ENCODE measurements at places on chromosomes 1 and 21.

- DNase-seq = no peak
Observed at GRCh38 chr1:190658907-190659306, 181.2 kb upstream of the BRINP3 start.

DNA sequence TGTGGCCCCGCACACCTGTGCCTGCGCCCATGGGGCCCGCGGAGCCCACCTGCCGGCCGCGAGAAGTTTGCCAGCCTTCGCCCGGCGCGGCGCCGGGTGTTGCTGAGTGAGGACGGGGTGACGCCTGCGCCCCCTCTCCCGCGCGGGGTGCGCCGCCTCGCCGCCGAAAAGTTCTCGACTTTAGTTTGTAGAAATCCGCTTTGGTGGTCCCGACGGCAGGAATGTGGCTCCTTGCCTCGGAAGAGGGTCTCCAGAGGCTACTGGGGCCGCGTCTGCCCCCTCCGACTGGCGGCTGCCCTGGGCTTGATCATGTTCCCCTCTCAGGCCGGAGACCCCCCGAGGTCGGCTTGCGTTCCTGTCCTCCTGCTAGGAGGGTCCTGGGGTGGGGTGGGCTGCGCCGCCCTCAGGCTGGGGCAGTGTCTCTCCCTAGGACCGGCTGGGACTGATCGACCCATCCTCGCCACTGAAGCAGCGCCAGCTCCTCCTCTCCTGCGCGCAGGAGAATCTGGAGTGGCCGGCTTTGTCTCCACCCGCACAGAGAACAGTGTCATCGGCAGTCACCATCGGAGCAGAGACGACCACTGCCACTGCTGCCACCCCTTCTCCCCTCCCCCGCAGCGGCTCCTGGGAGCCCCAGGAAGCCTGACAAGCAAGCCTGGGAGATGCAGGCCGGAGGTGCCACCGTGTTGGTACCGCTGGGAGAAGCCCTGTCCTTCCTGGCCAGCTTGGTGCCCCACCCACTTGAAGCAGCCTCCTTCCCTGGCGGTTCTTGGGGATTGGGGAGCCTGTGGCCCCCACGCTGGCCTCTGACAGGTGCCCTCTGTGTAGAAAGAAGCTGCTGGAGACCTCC lies 553 bp upstream of the SLC30A2 start:
- DNase-seq = no peak

GRCh38 chr1:112502826-112503225 lies 5.9 kb upstream of the WNT2B start:
- DNase-seq = no peak

DNA sequence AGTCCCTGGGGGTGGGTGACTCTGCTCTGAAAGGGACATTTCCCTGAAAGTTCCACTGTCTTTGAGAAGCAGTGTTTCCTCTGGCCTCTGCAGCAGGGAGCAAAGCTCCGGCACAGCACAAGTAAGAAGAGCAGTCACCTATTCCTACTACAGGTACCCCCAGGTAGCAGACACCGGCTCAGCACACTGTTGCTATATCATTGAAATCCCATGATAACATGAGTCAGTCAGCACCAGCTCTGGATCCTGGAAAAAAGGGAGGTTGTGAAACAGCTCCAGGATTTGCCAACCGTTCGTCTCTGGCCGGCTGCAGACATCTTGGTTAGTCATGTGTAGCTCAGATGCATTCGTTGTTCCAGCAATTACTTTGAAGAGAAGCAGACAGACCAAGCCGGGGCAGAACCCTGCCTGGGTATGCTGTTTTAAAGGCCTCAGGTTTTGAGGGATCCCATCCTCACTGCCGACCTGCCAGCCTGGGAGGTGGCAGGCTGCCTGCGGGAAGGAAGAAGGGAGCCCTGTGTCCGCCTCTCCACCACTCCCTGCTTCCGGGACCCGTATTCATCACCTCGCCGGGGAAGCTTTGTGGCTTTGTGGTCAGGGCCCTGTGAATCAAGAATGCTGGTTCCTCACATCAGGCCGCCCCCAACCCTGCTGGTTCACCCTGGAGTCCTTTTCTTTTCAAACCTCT lies 139.2 kb downstream of the CLIC6 start:
- peak; percentile 58 for DNase-seq

- DNase-seq = peak; percentile 43
Observed at GRCh38 chr1:8396786-8397406, 79.0 kb downstream of the SLC45A1 start.

DNA sequence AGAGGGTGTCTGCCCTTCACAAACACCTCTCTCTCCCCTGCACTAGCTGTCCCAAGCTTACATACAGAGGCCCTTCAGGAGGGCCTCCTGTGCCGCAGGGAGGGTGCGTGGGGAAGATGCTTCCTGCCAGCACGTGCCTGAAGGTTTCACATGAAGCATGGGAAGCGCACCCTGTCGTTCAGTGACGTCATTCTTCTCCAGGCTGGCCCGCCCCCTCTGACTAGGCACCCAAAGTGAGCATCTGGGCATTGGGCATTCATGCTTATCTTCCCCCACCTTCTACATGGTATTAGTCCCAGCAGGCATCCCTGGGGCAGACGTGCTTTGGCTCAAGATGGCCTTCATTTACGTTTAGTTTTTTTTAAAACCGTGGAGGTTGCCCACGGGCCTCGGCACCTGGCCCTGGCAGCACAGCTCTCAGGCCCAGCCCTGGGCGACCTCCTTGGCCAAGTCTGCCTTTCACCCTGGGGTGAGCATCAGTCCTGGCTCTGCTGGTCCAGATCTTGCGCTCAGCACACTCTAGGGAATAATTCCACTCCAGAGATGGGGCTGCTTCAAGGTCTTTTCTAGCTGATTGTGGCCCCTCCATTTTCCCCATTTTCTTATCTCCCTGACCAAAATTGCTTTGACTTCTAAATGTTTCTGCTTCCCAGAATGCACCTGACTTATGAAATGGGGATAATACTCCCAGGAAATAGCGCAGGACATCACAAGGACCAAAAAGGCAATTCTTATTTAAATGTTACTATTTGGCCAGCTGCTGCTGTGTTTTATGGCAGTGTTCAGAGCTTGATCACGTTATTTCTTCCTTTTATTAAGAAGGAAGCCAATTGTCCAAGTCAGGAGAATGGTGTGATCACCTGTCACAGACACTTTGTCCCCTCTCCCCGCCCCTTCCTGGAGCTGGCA lies 6.1 kb downstream of the NPPA start:
- DNase-seq = no peak

DNA sequence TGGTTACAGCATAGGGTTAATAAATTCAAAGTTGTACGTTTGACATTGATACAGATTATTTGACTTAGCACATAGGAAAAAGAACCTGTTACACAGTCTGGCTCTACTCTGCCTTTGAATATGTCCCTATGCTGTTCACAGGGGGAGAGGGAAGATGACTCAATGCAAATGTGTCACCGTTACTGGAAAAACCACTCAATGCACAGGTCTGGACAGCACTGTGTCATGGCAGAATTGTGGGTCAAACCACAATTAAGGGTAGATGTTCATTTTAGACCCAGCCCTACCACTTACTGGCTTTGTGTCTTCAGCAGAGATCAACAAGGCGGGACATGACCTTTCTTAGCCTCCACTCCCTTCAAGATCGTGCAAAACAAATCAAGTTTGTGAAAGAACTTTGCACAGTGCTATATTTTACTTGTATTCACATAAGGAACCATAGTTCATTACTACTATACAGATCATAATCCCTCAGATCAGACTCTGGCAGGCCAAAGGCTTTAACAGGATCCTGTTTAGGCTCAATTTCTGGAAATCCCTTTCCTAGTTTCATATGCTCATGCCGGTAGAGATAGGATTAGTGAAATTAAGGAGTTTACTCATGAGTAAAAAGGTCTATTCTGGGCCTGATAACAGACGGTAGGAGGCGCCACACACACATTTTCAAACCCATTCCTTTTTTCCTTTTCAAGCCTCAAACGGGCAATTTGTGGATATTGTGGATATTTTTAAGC lies 22.1 kb downstream of the EIF2D start:
- DNase-seq = no peak

DNA sequence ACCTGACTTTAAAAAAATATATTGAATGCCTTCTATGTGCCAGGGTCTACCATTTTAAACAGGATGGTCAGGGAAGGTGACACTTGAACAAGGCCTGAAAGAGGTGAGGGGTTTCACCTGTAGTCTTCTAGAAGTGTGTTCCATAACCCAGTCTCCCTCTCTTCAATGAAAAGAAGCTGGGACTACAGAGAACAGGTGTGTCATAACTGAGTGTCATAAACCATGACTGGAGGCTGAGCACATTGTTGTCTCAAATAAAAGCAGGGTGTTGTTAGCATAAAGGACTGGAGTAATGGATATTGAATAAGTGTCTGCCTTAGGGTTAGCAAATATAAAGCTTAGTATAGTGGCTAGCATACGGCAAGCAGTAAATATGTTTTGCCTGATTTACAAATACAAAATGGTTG lies 65.4 kb downstream of the SYDE2 start:
- DNase-seq = no peak

GRCh38 chr1:94974824-94975223 lies 47.9 kb upstream of the CNN3 start:
- DNase-seq = no peak

- no peak for DNase-seq
Observed at GRCh38 chr1:226787071-226787470, 48.0 kb upstream of the ITPKB start.

DNA sequence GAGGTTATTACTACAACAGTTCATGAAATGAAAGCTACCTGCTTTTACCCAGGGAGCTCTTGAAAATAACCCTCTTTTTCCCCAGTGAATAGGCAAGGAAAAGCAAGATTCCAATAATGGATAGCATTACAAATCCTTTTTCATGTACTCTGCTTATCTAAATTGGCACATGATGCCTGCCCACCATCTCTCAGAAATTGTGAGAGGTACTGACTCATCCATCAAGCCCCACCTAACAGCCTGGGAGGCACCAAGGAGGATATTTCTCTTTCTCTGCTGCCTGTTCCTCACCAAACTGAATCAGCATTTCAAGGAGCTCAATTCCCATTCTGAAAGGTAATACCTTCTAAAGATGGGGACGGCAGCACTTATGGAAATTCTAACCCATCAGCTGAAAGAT lies 34.4 kb downstream of the PALMD start:
- DNase-seq = no peak

- no peak for DNase-seq
Observed at GRCh38 chr1:241934201-241934848, 23.2 kb upstream of the BECN2 start.

GRCh38 chr1:245098924-245099323 lies 55.9 kb upstream of the KIF26B start:
- DNase-seq = no peak

GRCh38 chr1:64655861-64656260 lies 89.0 kb upstream of the RAVER2 start:
- DNase-seq = no peak

- no peak for DNase-seq
Observed at GRCh38 chr1:100237091-100237490, 12.5 kb downstream of the DBT start.

DNA sequence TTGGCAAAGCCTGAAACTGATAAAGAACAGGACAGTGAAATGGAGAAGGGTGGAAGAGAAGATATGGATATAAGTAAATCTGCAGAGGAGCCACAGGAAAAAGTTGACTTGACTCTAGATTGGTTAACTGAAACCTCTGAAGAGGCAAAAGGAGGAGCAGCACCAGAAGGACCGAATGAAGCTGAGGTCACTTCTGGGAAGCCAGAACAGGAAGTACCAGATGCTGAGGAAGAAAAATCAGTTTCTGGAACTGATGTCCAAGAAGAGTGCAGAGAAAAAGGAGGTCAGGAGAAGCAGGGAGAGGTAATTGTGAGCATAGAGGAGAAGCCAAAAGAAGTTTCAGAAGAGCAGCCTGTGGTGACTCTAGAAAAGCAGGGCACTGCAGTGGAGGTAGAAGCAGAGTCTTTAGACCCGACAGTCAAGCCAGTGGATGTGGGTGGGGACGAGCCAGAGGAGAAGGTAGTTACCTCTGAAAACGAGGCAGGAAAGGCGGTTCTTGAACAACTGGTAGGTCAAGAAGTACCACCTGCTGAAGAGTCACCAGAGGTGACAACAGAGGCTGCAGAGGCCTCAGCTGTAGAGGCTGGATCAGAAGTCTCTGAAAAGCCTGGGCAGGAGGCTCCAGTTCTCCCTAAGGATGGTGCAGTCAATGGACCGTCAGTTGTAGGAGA lies 16.3 kb downstream of the CCDC17 start:
- DNase-seq = no peak

DNA sequence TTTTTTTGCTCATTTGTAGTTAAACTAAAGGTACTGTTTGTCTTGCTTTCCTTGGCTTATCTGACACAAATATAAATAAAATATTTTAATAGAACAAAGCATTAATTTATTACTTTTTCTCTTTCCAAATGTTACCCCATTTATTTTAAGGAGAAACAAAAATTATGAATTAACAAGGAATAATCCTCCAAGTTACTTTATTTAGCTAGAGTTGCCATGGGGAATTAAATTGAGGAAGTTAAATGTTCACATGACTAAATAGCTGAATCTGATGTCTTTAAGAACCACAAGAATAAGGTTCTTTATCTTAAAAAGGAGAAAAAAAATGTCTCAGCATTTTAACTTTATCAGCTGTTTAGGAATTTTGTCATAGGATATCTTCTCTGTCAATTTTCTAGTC lies 12.3 kb downstream of the ATG4C start:
- peak; percentile 79 for DNase-seq

- DNase-seq = no peak
Observed at GRCh38 chr1:9797049-9797448, 26.7 kb downstream of the CLSTN1 start.

- peak; percentile 95 for DNase-seq
Observed at GRCh38 chr1:17181781-17182464, 23.0 kb upstream of the PADI1 start.

DNA sequence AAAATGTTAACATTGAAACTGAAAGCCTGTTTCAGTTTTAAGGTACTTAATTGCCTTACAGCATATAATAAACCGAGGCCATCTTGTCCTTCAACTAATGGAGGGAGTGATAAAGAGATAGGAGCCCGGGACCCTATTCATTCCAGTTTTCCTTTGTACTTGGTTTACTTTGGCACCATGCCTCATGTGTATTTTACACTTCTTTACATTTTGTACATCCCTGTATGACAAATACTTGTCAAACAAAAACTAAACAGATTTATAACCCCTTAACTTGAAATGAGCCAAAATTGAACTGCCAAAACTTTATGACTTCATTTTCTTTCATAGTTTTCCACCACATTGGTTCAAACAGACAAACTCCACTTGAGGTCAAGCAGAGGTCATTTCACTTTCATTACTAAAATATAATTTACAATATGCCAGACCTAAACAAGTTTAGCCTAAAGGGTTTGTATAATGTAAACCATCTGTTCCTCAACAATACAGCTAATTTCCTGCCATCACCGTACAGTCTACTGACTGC lies 30.9 kb upstream of the UBE2U start:
- DNase-seq = no peak

DNA sequence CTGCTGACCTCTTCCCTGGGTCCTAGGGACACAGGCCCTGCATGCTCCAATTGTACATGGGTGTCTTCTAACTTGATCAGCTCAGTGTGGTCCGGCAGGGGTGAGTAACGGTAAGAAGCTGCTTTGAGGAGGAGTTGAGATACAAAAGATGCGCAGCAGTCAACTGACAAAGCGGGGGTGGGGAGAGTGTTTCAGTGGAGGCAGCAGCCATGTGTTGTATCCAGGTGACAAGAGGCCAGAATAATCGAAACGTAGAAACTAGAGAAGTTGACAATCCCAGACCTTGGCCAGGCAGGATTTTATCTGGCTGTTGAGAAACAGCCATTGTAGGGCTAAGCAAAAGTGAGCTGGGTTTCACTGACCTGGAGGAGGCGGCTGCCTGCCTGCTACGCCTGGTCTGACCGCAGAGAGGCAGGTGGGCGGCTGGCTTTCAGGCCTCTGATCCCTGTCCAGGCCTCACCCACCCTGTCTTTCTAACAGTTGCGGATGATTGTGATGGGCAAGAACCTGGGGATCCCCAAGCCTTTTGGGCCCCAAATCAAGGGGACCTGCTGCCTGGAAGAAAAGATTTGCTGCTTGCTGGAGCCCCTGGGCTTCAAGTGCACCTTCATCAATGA lies 28.8 kb downstream of the PADI6 start:
- DNase-seq = no peak

Data from Kasumi-1 (cell line).